MV-4-11 (cell line): ENCODE measurements at places on chromosomes 13 and 19.
A peak's percentile ranks its signal among the peaks of the same experiment; 100 is the strongest.

- DNase-seq: no peak
Measured at GRCh38 chr13:45812695-45813372, 38.7 kb downstream of the SIAH3 start.

- no peak for DNase-seq
Measured at GRCh38 chr13:104553186-104553585, 1487.0 kb upstream of the SLC10A2 start.

DNA sequence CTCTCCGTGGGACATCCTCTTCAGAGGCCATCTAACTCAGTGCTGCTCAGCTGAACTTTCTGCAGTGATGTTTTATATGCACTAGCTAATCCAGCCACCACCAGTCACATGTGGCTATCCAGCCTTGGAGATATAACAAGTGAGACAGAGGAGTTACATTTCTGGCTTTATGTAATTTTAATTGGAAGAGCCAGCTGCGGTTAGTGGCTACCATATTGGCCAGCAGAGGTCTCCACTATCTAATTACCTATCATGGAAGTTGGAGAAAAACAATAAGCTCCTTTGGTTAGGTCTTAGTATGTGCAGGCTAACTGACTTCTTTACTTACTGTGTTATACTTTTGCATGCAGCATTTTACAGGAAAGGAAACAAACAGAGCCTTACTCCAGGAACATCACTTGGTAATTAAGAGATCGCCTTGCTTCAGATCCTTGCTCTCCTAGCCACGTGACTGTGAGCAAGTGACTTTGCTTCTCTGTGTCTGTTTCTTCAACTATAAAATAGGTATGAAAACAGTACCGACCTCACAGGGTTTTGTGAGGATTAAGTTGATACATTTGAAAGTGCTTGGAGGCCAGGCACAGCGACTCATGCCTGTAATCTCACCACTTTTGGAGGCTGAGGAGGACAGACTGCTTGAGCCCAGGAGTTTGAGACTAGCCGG, 1.6 kb upstream of the KLK10 start:
- DNase-seq: peak; percentile 47

DNA sequence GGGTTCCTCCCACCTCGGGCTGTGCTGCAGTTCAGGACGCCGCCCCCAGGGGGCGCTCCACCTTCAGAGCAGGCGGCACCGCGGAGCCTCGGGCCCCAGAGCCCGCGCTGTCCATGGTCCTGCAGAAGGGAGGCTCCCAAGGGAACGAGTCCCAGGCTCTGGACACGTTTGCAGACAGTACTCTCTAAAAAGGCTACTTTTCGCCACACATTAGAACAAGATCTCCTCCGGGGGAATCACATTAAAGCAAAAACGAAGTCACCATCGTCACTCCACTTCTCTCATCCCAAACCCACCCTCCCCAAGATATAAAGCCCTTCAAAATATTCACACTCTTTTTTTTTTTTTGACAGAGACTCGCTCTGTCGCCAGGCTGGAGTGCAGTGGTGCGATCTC, 4.6 kb upstream of the SIGLEC10 start:
- DNase-seq: peak; percentile 82

DNA sequence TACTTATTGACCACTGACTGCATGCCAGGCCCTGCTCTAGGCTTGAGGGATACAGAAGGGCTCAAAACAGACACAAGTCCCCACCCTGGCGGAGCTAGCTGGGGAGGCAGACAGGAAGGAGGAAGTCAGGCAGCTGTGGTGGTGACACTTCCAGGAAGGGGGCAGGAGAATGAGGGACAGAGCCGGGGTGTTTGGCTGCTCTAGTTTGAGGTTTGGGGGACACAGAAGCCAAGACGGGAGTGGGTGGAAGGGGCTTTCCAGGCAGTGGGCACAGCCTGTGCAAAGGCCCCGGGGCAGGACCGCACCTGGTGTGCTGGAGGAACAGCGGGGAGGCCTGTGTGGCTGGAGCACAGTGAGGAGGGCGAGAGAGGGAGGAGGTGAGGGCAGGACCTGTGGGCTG, 4.0 kb downstream of the MRPL54 start:
- DNase-seq: peak; percentile 59

DNA sequence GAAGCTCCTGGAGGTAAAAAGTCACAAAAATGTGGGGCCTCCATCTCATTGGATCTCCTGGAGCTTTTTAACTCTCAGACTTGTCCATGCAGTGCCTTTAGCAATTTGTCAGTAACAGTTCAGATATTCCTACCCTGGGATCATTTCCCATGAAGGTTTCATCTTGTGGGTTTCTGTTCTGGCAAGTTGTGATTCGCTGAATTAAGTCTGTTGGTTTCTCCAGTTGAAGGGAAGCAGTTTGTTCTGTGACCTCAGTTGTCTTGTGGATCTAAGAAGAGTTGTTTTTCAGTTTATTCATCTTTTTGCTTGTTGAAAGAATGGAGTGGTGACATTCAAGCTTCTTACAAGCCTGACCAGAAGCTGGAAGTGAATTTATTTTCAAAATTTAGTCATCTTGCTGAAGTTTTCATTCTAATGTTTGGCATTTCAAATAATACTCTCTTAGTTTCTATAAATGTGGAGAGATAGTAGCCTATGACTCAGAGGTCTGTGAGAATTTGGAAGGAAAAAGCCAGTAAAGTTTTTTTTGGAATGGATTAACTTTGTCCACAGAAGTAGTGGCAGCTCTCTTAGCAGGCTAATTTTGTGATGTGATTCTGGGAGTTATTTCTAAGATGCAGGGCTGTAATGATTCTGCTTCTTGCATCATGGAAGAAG, 120.1 kb upstream of the CSNK1A1L start:
- no peak for DNase-seq

- peak; percentile 97 for DNase-seq
Measured at GRCh38 chr19:18044825-18045304, 36.9 kb downstream of the ARRDC2 start.

DNA sequence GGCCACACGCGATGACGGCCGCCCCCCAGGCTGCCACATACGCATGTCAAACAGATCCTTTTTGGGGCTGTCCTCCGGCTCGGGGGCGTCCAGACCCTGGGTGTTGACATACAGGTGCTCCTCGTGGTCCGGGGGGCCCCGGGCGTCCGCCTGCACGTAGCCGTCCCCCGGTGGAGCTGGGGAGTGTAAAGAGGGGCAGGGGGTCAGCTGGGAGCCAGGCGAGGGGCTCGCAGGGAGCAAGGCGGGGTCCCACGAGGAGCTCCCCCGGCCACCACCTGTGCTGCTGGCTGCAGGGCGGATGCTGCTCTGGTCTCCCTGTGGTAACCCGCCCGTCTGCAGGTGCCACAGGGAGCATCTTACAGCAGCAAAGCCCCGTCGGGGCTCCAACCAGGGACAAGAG, 16.1 kb upstream of the C2CD4C start:
- DNase-seq: no peak

- no peak for DNase-seq
Measured at GRCh38 chr13:39023316-39023715, 14.6 kb downstream of the PROSER1 start.

- no peak for DNase-seq
Measured at GRCh38 chr19:40243181-40243580, 16.7 kb upstream of the CCNP start.

GRCh38 chr13:92103689-92104153, 705.3 kb downstream of the GPC5 start:
- DNase-seq: no peak
